Stimulated activated naive CD4-positive, alpha-beta T cell treated with Interleukin-2 at 50 U/mL for 16 hours (primary cell): ENCODE measurements at places on chromosomes 1 and 21.

GRCh38 chr1:49086327-49086726 is 309.6 kb upstream of the BEND5 start:
- DNase-seq: no peak

DNA sequence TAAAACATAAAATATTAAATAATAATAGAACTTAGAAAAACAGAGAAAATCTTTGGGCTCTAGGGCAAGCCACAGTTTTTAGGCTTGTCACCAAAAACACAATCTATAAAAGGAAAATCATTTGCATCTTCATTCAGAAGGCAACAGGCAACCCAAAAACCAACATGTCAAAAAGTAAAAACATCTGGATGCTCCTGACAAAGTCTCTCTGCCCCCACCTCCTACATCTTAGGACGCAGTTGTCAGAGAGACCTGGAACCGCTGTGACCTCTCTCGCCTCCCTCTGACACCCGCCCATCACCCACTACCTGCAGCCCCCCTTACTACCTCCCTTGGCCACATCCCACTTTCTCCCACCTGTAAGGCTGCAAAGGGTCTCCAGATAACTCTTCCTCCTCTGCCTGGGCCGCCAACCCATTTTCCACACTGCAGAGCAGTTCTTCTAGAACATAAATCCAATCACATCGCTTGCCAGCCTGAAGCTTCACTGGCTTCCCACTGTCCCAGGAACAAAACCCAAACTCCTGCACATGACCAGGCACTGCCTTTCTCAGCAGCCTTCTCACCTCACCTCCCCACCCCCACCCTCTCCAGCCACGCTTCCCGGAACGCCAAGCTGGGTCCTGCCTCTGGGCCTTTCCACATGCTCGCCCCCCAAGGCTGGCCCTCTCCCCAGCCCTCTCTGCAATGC is 14.7 kb downstream of the PRDM15 start:
- no peak for DNase-seq

DNA sequence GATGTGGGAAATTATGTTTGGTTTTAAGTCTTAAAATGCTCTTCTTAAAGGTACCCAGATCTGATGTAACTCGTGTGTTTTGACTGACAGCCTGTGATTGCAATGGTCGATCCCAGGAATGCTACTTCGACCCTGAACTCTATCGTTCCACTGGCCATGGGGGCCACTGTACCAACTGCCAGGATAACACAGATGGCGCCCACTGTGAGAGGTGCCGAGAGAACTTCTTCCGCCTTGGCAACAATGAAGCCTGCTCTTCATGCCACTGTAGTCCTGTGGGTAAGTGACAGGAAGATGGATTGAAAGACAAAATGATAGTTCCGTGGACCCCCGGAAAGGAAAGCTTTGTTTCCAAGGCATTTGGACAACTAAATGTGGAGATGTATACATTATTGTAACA is 71.6 kb upstream of the LAMC2 start:
- no peak for DNase-seq

DNA sequence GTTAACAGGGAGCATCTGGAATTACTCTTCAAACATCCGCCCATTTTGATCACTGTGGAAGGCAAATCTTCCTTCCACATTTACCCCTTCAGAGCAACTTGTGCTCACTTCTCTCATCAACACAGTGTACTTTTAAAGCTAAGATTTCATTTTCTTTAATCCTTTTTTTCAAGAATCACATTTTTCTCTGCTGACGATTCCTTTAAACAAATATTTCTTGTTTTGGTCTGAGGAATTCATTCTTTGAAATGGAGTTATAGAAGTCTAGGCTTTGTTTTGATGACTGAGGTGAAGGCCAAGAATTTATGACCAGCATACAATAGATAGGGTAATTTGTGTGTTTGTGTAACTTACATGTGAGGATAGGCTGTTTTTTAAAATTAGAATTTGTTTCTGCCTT is 25.6 kb downstream of the LRRC42 start:
- DNase-seq: no peak

- DNase-seq: no peak
These were observed 26.5 kb downstream of the IGFN1 start for GRCh38 chr1:201217146-201217545.

DNA sequence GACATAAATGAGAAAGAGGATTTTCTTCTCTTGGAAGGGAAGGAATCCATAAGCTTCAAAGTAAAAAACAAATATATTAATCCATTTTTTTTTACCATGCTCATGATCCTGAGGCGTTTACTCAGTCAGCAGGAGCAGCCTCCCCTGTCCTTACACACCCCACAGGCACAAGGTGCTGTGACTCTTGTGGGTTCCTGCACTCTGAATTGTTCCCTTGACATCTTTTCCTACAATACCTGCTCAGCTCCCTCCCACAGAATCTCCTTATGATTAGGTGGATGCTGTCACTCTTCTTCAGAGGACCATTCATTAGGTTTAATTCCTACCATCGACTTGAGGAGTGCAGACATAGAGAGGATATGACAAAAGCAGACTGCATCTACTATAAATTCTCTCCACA is 10.1 kb upstream of the PSRC1 start:
- no peak for DNase-seq

DNA sequence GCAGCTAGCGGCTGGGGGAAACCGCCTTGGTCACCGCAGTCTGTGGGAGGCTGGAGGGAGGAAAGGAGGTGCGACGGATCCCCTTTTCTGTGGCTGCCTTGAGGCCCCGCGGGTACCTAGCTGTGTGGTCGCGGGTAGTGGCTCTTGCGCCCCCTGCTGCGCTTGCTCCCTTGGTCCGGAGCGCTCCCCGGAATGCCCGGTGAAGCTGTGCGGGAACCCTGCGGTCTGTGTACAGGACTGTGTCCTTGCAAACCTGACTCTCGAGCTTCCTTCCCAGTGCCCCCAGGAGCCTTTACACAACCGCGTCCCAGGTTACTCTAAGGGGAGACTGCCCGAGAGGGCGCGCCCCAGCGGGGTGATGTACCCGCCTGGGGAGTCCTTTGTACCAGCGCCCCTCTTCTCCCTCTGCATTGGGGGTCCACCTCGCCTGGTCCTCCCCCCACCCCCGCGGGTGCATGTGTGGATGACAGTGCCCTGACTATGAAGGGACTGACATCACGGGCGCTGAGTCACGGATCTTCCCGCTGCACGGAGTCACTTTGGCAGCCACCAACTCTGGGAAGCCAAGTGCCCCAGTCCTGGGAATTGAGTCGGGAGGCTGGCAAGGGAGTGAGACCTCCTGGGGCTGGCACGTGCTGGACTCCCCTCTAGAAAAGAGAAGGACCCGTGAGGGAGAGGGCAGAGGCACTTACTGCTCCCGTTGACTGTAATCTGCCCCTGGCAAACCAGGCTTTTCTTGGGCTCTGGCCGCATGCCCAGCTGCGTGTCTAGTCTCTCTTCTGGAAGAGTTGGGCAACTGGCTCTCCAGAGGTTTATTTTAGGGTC is 816 bp downstream of the IL6R start:
- peak; percentile 68 for DNase-seq

- no peak for DNase-seq
These were observed 48.8 kb upstream of the TMEM51 start for GRCh38 chr1:15104768-15105167.

DNA sequence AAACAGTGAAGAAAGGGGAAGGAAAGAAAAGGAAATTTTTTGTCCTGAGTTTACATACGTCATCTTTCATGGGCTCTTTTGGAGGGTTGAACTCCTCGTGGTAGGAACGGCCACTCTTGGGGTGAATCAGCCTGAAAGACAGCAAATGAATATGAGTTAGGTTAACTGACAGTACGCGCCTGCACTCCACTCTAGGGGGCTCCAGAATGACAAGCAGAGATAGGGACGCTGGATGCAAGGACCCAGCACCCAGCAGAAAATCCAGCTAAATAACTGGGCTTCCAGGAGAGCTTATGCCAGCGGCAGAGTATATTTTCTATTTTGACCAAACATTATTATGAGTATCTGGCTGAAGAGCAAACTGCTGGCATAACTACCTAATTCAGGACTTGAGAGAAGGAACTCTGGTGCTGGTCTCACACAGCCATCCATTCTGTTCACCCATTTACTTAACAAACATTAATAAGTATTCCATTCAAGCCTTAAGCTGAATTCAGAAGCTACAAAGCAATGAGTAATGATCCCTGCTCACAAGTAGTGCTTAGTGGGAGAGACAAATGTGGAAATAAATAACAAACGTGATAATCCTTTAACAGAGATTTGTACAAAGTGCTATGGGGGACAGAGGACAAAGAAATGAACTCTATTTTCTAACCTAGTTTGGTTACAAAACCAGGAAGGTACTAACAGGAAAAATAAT is 22.1 kb downstream of the AK2 start:
- no peak for DNase-seq

DNA sequence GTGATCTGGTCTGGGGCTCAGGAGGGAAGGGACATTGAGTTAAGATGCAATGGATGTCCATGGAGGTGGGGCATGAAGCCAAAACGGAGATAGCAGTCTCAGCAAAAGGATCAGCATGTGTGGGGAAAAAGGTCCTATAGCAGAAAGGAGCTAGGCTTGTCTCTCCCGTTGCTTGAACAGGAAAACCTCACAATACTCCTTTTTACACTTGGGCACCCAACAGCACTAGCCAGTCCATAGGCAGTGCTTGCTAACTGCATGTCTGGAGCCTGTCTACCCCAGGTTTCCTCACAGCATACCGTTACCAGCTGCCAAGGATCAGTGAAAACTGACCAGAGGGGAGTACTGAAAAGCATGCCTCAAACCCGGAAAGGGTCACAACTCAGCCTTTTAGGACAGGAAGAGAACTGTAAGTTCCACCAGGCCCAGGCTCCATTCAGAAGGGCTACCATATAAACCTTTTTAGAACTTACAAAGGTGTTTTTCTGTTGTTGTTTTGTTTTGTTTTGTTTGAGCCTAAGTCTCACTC is 78.6 kb downstream of the JAK1 start:
- no peak for DNase-seq

DNA sequence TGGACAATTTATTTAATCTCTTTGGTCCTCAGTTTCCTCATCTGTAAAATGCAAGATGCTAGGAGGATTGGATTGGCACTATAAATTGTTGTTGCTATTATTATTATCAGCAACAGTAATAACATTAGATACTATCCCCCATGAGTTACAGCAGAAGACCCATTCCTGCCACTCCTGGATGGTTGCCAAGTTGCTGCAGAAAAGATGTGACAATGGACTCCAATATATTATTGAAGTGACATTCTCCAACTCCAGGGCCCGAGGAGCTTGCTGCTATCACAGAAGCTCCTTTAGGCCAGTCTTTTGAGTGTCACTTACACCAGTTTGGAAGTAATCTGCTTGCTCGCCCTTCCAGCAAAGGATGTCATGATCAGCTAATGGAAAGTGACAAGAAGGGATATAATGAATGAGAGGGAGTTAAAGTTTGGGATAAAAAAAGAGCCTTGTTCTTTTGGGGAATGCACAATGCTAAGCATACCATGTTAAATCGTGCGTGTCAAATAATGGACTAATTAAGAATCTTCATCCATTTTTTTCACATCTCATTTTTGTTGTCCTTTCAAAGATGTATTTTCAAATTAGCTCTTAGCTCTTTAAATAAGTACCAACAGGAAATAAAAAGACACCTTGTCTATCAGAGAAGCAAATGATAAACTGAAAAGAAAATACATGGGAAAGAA is 19.5 kb upstream of the PROX1 start:
- no peak for DNase-seq

DNA sequence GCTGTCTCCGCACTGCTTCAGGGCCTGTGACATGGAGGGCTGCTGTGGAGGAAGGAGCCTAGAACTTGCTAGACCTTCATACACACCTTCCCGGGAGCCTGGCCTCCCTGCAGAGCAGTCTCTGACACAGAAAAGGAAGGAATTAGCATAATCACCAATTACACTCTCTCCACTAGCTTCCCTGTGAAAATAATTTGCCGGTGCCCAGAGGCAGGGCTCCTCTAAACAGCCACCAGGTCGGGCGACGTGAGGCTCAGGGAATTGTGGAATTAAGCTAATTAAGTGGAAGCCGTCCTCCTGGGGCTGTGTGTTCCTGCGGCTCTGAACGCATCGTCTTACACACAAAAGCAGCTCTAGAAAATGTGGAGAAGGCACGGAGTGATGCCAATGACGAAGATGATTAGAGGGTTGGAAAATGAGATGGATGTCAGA is 82.6 kb downstream of the NENF start:
- no peak for DNase-seq

GRCh38 chr1:157697781-157698569 is 2.6 kb downstream of the FCRL3 start:
- no peak for DNase-seq

DNA sequence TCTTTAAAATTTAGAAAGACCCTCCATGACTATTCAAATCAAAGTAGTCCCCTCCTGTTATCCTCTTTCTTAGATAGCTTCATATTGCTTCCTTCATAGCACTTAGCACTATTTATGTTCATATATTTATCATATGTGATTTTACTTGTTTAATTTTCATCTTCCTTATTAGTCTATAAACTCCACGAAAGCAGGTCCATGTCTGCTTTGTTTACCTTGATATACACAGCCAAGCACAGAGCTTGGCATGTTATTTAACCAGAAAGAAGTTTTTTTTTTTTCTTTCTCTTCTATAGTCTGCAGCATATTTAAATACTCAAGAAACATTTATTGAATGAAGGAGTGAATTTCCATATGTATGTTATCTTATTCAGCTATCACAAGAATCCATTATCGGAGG is 36.0 kb downstream of the SCP2 start:
- DNase-seq: no peak

GRCh38 chr1:58710190-58711085 is 10.6 kb upstream of the MYSM1 start:
- no peak for DNase-seq

- DNase-seq: no peak
These were observed 237.0 kb upstream of the HOOK1 start for GRCh38 chr1:59577774-59578173.

DNA sequence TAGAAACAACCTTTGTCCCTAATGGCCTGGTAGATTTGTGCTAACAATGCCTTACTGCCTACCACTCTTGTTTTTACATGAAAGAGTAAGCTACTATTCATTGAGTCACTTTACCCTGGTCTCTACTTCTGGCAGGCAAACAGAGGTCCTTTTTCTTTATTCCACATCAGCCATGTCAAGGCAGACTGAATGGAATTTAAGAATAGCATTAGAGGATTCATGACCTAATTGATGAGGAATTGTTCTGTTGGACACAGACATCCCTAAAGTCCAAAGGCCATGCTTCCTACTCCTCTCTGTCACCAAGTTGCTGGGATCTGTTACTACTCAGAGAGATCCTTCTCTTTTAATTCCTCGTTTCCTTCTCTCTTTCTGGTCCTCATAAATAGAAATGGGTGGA is 229.1 kb upstream of the ZP4 start:
- DNase-seq: no peak

DNA sequence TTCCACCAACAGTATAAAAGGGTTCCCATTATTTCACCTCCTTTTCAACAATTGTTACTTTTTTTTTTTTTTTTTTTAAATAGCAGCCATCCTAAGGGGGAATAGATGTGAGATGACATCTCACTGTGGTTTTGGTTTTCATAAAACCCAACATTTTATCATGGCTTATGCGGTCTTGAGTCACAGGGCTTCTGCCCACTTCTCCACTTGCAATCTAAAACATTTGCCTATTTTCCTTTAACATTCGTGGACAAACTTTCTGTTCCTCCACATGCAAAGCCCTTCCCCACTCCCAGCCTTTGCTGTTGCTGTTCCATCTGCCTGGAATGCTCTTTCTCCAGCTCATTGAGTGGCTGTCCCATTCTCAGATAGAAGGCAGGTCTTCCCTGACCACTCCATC is 239.7 kb upstream of the KCNK2 start:
- DNase-seq: no peak

GRCh38 chr1:200248541-200248940 is 161.3 kb downstream of the ZNF281 start:
- DNase-seq: no peak
